ENCODE measurements at places on chromosomes 16 and 17.

DNA sequence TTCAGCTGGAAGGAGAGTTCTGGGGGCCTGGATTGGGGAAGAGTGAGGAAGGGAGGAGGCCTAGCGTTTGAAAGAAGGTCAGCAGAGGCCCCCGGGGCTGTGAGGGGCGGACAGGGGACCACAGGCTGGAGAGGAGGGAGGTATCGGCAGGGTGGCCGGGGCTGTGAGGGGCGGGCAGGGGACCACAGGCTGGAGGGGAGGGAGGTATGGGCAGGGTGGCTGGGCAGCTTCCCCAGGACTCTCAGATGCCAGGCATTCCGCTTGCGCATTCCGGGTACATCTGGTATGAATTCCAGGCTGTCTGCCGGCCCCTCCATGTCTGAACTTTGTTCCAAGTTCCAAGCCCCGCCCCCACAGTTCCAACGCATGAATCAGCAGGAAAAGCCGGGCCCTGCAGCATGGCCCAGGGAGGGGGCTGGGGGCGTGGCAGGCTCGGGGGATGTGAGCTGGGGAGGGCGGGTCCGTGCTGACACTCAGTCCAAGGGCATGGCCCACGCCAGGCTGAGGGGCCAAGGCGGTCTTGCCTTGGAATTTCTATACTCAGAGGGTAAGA is 4.3 kb upstream of the TLCD2 start:
- no peak for DNase-seq

DNA sequence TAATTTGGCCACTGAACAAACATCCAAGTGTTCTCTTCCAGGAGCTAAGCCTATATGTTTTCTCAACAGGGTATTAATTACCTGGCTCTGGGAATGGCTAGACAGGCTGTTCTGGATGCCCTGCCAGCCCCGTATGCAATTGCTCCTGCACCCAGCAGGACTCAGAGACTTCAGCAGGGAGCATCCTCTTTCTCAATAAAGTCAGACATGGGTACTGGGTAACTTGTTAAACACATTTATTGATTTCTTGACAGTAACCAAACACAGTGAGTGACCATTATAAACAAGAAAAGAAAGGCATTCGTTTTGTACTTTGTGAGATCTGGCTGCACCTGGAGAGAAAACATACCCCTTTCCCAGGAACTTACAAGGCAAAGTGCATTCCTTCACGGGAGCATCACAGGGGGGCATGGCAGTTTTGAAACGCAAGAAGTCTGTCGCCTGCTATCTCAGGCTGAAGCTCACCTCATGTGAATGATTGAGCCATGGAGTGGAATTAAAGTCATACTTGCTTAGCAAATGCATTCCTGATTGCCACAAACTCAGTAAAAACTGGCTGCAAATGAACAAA is 369.8 kb downstream of the UTP18 start:
- no peak for DNase-seq

GRCh38 chr17:82647593-82648164 is 565 bp downstream of the WDR45B start:
- no peak for DNase-seq

DNA sequence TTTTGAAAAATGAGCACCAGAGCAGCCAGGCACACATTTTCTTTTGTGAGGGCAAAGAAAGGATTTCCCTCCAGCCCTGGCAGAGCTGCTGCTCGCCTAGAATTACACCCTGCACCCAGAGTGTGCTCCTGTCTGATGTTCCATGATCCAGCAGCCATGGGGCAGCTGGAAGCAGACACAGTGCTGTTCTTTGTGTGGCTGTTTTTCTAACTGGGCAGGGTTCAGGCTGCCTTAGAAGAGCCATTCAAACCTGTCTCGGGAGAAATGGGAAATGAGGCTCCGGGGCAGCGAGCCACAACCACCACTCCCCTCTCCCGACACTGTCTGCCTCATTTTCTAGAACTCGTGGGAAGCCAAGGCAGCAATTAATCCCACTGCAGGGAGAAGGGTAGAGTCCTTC is 28.9 kb downstream of the LITAF start:
- no peak for DNase-seq

DNA sequence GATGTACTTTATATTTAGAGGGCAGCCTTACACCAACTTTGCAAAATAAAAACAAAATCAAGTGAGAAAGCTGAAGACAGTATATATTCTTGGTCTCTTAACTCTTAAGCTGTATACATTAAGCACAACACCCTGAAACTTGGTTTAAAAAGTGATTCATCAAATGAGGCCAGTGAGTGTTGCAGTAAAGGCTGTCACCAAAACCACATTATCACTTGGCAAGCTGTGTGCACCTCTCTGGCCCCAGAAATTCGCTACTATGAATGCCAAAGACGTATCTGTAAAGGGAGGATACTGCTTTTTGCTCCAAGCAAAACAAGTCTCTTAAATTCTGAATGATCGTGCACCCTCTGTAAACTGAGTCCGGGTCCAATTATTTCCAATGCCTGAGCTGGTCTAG is 163.9 kb downstream of the ZFHX3 start:
- no peak for DNase-seq

DNA sequence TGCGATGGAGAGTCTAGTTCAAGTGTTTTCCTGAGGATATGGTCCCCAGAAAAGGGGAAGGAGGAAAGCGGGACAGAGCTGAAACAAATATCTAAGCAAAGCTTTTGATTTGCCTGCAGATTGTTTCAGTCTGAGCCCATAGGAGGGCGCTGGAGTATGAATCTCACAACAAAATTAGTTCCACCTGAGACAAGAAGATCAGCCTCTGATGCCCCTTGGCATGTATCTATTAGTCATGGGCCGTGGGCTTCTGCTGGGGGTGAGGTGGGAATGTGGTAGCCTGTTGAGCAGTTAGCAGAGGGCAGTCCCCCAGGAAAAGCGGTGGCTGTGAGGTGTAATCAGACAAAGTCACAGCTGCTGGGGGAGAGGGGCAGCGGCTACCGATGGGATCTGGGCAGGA is 446.9 kb downstream of the CA10 start:
- no peak for DNase-seq

DNA sequence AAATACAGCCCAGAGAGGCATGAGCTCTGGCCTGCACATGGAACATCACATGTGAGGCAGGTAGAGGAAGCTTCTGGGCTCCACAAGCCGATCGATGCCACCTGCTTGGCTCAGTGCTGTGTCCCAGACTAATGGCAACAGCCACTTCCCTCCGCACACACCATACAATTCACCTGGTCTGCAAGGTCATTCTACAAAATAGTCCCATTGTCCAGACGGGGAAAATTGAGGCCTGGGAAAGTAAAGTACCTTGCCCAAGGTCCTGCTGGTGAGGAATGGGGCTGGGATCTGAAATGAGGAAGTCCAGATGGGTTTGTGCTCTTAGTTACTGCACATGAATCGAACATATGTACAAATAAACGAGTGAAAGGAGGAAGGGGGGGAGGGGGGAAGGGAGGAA is 88.0 kb downstream of the LITAF start:
- DNase-seq = no peak

DNA sequence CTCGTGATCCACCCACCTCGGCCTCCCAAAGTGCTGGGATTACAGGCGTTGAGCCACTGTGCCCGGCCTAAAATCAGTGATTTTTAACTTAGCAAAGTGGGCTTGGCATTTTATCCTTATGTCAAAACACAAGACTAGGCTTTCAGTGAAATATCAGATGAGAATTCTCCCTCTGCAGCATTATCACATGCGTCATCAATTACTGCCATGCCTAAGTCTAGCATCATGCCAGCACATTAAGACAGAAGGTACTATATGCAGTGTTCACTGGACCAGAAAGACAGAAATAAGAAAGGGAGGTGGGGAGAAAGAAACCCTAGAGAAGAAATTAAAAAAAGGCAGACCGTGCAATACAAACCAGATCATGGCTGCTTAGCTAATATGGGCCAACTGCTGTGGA is 29.8 kb downstream of the GPATCH8 start:
- DNase-seq = no peak

- DNase-seq = no peak
These were observed 3.4 kb downstream of the PPP1R9B start for GRCh38 chr17:50146927-50147665.

- no peak for DNase-seq
These were observed 323.0 kb downstream of the CBLN1 start for GRCh38 chr16:48958681-48959080.

GRCh38 chr16:30087181-30087898 is 4.4 kb downstream of the TBX6 start:
- no peak for DNase-seq

DNA sequence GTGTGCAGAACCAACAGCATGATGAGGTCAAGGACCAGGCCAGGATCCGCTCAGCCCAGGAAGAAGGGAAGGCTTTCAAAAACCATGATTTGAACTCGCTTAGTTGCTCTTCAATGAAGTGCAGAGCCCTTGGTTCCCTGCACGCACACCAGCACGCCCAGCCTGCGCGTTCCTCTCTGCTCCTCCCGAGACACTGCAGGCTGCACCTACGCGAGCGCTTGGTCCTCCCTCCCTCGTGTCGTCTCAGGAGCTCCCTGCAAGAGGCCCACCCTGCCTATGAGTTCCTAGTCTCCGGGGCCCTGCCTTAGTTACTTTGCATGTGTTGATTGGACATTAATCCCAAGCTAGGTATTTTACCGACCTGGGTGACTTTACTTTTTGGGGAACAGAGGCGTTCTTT is 132.9 kb upstream of the TNRC6C start:
- DNase-seq = no peak

DNA sequence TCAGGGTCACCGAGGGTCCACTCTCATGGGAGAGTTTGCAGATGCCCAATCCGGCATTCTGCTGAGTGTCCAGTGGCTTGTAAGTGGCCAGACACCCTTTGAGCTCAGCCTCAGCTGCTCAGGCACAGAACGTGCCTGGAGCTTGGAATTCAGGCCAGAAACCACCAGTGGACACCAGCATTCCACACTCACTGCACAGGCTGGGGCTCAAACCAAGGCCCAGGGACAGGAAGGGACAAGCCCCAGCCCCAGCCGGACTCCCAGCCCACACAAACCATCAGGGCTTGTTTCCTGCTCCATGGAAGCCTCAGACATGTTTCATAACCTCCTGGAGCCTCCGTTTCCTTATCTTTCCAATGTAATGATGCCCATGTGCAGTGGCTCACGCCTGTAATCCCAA is 5.0 kb upstream of the NPRL3 start:
- no peak for DNase-seq

- DNase-seq = no peak
These were observed 61.4 kb downstream of the AMFR start for GRCh38 chr16:56363781-56364565.

DNA sequence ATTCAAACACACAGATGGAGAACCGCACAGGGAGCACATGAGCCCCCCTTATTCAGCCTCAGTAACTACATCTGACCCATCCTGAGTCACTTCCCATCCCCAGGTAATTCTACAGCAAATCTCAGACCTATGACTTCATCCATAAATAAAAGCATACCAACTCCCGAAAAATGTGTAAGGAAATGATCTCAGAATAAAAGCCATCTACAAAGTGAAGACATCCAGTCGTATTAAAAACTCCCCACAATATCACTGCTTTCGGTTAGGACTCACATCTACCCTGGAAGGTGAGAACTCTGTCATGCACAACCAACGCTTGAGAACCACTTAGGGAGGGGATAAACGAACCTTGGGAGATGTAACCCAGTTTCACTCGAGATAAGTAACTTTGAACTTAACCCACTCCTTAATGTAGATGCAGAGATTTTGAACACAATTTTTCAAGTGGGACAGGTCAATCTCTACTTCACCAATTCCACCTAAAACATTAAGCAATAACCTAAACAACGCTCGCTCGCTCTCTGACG is 1.3 kb downstream of the USP36 start:
- DNase-seq = no peak

DNA sequence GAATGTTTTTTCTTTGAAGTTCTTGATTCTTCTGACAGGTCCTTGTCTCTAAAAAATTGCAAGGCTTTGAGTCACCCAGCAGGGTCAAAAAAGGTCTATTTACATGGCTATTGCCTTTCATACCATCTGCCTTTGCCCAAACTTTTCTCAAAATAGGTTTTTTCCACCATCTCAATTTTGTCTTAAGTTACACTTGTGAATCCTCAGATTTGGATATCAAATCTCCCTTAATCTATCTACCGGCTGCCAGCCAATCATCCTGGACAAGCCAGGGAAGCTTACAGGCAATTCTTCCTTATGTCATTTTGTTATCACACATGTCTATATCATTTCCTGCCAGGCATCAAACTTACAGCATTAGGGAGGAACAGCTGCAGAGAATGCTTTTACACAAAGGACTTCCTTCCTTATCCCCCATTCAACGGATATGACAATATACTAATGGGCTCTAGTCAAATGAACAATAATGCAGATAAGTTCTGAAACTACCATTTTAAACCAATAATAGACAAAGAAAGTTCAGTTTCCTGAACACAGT is 104.1 kb upstream of the CORO6 start:
- no peak for DNase-seq

- DNase-seq = no peak
These were observed 655 bp upstream of the NPTX1 start for GRCh38 chr17:80476877-80477646.

- no peak for DNase-seq
These were observed 60.9 kb upstream of the TNRC6A start for GRCh38 chr16:24668481-24669061.

DNA sequence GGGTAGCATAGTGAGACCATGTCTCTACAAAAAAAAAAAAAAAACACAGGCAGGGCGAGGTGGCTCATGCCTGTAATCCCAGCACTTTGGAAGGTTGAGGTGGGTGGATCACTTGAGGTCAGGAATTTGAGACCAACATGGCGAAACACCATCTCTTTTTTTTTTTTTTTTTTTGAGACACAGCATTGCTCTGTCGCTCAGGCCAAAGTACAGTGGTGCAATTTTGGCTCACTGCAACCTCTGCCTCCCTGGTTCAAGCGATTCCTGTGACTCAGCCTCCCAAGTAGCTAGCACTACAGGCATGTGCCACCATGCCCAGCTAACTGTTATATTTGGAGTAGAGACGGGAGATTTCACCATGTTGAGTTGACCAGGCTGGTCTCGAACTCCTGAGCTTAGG is 5.1 kb downstream of the RAMP2 start:
- no peak for DNase-seq

DNA sequence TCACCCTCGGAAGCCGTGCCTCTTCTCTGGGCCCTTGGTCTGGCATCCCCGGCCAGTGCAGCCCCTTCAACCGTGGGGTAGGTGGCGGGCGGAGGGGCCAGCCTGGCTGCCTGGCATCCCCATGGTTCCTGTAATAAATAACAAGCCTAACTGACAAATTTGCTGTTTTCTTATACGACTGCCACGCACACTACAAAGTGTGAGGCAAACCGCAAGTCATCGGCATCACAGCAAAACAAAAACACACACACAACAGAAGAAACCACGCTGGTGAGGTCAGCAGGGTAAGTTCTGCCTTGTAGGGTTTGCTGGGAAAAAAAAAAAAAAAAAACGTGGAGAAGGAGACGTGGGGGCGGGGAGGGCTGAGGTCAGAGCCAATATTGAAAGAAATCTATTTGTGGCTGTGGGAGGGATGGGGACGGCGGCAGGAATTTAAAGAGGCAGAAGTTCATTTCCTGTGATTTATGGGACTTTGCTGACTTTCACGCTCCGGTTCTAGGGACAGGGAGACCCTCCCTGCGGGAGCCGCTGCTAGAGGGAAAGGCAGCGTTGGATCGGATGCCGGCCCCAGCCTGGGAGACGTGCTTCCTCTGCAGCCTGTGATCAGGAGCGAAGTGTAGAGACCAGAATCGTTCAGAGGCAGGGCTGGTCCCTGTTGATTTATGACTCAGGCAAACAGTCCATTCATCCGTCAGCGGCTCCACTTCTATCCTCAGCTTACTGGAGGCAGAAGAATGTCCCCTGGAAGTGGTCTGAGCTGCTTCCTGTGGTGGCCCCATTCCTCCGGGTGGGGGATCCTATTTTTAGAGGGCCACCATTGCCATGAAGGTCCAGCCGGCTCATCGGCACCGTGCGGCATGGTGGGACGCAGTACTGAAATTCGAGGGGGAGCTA is 162.8 kb downstream of the FOXL1 start:
- DNase-seq = no peak
